Lung microvascular endothelial cell (primary cell): ENCODE measurements at places on chromosomes 7 and 10. TPM values are rescaled to one million over a fixed set of nuclear protein-coding genes. Genes with fewer than 3 reads are reported as not detected.

DNA sequence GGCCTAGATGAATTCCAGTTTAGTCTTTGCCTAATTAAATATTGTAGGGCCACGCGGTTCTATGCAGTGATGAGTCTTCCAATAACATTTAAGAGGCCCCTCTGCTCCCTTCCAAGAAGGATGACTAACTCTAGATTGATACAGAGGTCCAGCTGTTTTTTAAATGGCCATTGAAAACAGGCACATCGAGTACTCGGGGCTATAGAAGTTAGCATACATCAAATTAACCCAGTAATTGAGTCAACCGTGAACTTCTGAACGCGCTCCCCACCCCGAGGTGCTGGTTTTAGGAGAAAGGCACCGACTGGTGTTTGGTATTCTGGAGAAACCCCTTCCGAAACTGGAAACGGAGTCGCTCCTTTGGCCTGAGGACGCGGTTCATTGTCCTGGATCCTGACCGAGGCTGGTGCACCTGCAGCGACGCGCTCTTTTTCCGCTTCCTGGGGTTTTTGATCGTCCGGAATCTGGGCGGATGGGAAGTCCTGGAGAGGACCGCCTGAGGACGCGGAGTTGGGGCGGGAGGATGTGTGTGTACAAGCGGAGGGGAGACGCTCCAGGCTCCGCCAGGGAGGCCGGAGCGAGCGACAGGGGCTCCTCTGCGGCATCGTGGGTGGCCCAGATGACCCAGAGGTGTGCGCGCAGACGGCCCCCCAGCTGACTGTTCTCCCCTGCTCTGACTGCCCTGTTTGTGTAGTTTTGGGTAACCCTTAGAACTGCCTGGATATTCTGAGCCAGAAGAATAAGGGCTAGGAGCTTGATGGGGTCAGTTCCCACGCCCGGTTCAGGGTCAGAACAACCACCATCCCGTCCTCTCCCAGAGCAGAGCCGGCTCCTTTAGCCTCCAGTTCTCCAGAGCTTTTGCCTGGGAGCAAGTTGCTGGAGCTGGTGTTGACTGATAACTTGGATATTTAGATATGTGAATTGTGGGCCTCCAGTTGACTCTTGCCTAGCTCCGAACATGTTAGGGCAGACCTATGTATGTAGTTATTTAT lies 711 bp downstream of the FAM221A start:
- DNase-seq: peak; percentile 77

Gene XRCC2
- total RNA-seq: 1.2 and 1.7 TPM in 2 replicates

- no peak for DNase-seq
Observed at GRCh38 chr10:97891497-97892167, 42.0 kb downstream of the GOLGA7B start.

Gene MET
- 28.0 and 49.3 TPM in 2 replicates for total RNA-seq

Gene VPS41
- 37.9 and 39.9 TPM in 2 replicates for total RNA-seq

- DNase-seq: no peak
Observed at GRCh38 chr10:97079448-97079847, 106.3 kb downstream of the SLIT1 start.

DNA sequence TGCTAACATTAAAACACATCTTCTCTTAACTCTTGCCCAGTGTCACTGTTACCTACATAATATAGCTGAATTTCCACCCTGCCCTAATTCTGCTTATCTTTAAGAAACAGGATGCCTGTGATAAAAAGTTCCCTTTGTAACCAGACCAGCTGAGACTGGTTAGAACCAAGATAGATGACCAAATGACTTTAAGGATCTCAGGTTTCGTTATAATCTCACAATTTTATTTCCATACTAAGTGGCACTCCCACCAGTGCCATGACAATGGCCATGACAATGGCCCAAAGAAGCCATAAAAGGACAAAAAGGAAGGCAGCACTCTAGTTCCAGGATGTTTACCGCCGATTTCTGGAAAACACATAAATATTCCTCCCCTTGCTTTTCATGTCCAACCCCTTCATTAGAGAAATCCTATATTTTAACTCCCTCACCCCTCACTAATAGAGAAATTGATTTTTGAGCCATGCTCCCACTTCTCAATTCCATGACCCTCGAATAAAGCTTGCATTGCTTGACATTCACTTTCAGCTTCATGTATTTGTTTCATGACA lies 126.1 kb downstream of the ELAPOR2 start:
- DNase-seq: no peak

DNA sequence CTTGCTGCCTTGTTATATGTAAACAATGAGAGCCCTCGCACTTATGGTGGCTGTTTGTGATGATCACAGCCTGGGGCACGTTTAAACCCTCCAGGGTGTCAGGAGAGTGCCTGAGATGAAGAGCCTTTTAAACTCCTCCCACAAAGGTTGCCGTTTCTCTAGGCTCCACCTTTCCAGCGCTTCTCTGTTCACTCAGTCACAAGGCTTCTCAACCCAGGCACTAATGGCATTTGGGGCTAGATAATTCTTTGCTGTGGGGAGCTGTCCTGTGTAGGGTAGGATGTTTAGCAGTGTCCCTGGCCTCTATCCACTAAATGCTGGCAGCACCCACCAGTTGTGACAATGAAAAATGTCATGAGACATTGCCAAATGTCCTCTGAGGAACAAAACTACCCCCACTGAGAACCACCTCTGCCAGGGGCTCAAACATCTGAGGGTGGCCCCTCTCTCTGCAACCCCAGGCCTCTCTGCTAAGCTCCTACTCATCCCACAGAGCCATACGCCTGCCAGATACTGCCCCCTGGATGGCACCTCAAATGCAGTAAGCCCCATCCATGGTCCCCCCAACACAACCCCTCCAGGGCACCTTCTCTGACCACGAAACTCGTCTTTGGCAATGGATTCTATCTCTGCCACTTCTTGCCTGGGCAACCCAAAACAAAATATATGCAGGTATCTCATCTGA lies 144.3 kb upstream of the ZMIZ1 start:
- no peak for DNase-seq

DNA sequence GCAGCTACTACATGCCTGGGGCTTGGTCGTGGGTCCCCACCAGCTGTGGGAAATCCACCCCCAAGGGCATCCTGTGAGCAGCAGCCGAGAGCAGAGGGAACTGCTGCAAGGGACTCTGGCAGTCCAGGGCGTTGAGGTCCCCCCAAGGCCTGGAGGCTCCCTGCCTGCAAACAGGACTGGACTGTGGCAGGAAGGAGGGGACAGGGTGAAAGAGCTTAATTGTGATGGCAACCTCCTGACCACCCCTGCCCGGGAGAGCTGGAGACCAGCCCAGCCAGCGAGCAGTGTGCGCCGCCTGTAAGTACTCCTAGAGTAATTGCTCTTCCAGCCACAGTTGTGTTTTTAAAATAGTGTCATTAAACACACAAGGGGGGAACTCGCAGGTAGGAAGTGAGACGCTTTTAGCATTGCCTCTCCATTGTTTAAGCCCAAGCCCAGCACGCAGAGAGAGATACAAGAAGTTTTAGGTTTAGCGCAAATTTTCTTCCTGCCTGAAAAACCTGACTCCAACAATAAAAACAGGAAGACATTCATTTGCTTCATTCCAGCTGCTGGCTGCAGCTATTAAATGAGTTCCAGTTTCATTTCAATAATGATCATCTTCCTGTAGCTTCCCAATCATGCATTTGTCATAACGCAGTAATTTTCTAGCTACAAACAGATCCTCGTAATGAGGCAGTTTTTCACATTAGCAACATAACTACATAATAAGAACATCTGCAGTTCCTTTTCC lies 111.1 kb downstream of the EBF3 start:
- DNase-seq: no peak

Gene CCDC172
- not detected in 2 replicates for total RNA-seq

Gene OR13A1
- total RNA-seq: not detected in 2 replicates

DNA sequence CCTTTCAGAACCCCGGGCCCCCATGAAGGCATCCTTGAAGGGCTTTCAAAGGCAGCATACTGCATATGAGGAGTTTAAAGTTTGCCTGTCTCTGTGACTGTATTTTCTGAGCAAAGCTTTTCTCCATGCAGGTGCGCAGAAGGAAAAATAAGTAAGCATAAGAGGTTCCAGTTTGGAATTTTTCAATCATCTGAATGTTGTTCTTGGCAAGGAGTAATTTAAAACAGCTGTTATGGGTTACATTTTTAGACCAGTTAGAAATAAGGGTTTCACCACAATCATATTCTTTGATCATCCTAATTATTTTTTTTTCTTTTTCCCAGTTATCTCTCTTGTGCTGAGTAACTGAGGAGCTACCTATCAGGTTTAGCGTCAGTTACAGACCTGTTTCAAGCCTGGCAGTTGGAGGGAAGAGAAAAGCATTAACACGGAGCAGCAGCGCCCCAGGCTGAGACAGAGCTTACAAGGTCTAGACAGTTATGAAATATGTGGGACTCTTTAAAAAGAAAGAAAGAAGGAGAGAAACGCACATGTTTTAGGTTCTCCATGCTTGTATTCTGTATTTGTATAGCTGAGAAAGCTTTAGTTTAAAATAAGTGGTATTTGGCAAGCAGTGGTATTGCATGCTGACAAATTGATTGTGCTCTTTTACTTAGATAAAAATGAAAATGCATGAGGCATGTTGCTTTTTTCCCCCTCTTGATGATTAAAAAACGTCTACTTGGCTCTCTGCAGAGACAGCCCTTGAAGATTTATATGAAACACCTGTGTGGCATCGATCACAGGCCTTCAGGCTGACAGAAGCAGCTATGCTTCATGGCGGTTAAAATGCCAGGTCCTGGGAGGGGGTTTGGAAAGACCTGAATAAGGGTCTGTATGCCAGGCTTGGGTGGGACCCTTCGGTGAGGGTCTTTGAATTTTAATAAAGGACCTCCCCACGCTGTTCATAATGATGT lies 157.6 kb downstream of the GRK5 start:
- no peak for DNase-seq

Gene TAS2R4
- 0.22 and 0.40 TPM in 2 replicates for total RNA-seq

DNA sequence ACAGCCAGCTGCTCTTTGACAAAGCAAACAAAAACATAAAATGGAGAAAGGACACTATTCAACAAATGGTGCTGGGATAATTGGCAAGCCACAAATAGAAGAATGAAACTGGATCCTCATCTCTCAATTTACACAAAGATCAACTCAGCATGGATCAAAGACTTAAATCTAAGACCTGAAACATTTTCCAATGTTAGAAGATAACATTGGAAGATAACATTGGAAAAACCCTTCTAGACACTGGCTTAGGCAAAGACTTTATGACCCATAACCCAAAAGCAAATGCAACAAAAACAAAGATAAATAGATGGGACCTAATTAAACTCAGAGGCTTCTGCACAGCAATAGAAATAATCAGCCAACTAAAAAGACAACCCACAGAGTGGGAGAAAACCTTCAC lies 425.7 kb upstream of the SEMA3D start:
- no peak for DNase-seq
